ENCODE measurements at places on chromosomes 16 and 17. TPM values are rescaled to one million over a fixed set of nuclear protein-coding genes. Genes with fewer than 3 reads are reported as not detected.

Gene RCVRN
- total RNA-seq = not detected

Gene PPP1R9B
- 24.1 TPM for total RNA-seq

Gene KRT39
- total RNA-seq = not detected

Gene SKAP1
- total RNA-seq = 0.32 TPM

Gene YBX2
- 6.9 TPM for total RNA-seq

Gene KRT27
- total RNA-seq = not detected

DNA sequence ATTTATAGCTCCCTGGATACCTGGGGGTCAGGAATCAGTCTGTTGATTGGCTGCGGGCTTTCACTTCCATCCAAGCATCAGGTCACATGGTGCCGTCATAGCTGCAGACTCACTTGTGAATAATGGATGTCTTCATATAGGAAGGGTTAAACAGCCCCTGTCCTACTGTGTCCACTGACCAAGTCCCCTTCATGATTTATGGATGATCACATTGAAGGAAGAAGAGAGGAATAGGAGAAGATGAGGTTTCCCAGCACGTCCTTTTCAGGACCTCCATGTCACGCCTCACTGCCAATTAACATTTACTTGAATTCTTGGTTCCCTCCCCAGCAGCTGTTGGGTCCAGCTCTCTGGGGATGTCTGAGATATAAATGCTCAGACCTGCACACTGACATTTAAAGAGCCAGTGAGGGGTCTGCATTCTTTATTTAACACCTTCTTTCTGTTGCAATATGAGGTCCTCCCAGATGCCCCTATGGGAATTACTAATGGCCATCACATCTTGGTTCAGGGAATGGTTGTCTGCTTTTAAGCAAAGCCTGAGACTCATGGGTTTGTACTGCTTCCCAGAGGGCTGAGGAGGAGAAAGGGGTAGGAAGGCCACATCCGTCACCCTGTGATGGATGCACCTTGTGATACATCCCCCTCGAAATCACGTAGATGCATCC, 230.6 kb upstream of the HSBP1 start:
- no peak for DNase-seq

- no peak for DNase-seq
These were observed 221.4 kb downstream of the CDH8 start for GRCh38 chr16:61814726-61815347.

- DNase-seq = no peak
These were observed 212.4 kb downstream of the SNX29 start for GRCh38 chr16:12188935-12189249.

- DNase-seq = peak; percentile 78
These were observed 231.5 kb downstream of the MRTFB start for GRCh38 chr16:14302399-14303181.

- DNase-seq = no peak
These were observed 519.3 kb downstream of the HAPSTR1 start for GRCh38 chr16:9610727-9611126.

- DNase-seq = no peak
These were observed 40.7 kb downstream of the CCDC182 start for GRCh38 chr17:57704448-57704847.

- DNase-seq = no peak
These were observed 583.1 kb upstream of the SALL1 start for GRCh38 chr16:51734220-51734619.

DNA sequence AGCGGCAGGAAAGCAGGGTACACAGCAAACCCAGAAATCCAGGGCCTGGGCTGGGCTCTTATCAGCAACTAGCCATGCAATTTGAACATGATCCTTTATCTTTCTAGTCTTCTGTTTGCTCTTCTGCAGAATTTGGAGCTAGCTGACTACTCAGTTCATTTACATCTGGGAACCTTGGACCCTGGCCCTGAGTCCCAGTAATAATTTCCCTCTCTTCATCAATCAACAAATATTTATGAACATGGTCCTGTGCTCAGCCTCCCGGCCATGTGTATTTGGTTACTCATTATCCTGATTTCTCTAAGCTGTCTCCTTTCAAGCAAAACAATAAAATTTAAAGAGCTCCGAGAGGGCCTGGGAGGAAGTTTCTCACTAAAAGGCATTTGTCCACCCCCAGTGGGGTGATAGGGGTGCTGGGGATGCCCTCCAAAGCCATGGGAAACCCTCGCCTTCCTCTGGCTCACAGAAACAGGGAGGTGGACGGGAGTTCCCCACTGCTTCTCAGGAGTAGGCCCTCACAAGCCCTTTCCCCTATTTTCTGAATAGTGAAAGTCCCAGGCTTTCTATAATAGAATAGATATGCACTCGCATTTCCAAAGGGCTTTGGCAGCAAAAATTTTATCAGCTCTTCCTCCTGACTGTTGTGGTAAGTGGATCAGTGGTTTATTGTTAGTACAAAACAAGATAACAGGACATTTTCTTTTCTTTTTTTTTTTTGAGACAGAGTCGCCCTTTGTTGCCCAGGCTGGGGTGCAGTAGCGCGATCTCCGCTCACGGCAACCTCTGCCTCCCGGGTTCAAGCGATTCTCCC, 6.9 kb upstream of the WDR59 start:
- DNase-seq = no peak
